ENCODE measurements at places on chromosomes 1 and 21. TPM values are rescaled to one million over a fixed set of nuclear protein-coding genes. Genes with fewer than 3 reads are reported as not detected.
A peak's percentile ranks its signal among the peaks of the same experiment; 100 is the strongest.

DNA sequence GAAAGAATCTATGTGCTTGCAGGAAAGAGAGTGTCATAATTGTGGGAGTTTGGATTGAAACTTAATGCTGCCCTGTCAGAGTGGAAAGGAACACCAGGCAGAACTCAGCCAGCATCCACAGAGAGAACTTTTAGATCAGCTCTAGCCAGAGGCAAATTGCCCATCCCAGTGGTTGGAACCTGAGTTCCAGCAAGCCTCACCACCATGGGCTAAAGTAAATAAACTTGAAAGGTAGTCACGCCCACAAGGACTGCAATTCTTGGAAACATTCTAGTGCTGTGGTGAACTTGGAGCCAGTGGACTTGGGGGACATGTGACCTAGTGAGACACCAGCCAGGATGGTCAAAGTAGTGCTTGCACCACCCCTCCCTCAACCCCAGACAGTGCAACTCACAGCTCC, 571.6 kb downstream of the LRRIQ3 start:
- H3K4me3 ChIP-seq = no peak overlapping the region
- no peak overlapping the region for H3K27ac ChIP-seq
- no peaks in the 10 kb centered on the region for H3K36me3 ChIP-seq
- DNase-seq = no peak
- no peaks in the 10 kb centered on the region for H3K27me3 ChIP-seq

DNA sequence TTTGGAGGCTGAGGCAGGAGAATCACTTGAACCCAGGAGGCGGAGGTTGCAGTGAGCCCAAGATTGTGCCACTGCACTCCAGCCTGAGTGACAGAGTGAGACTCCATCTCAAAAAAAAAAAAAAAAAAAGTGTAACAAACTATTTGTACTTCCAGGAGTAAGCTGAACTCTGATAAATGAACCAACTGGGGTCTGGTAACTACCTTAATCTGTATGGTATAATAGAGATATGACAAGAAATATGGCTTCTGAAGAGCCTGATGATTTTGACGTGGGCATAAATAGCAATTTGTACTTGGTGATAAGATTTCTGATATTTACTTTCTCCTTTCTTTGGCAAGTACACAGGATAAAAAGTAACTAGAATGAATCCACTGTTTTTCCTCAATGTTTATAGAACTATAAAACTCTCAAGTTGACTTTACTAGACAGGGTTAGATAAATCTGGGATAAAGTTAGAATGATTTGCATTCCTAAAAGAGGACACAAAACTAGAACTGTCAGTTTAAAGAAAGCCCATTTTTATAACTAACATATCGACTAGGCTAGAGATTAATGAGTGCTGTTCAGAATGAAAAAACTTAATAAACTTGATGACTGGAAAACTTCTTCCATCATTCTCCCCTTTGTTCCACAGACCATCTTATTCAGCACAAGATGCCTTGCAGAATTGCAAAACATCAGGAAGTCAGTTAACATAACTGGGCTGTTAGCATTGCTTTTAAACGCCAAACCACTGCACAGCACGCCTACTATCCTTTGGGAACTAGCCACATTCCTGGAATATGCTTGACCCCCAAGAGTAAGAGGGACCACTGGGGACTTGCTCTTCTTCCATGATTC, 51.5 kb upstream of the EDARADD start:
- no peaks in the 10 kb centered on the region for H3K36me3 ChIP-seq
- H3K4me1 ChIP-seq = no peaks in the 10 kb centered on the region
- H3K4me3 ChIP-seq = no peak overlapping the region
- DNase-seq = no peak

GRCh38 chr1:212593821-212594251, 14.7 kb upstream of the ATF3 start:
- peaks cover 2% of the 10 kb centered on the region for H3K36me3 ChIP-seq
- H3K4me3 ChIP-seq = no peak overlapping the region
- no peak for DNase-seq
- H3K4me1 ChIP-seq = peaks cover 30% of the 10 kb centered on the region
- H3K27ac ChIP-seq = no peak overlapping the region
- H3K27me3 ChIP-seq = peaks cover 24% of the 10 kb centered on the region

DNA sequence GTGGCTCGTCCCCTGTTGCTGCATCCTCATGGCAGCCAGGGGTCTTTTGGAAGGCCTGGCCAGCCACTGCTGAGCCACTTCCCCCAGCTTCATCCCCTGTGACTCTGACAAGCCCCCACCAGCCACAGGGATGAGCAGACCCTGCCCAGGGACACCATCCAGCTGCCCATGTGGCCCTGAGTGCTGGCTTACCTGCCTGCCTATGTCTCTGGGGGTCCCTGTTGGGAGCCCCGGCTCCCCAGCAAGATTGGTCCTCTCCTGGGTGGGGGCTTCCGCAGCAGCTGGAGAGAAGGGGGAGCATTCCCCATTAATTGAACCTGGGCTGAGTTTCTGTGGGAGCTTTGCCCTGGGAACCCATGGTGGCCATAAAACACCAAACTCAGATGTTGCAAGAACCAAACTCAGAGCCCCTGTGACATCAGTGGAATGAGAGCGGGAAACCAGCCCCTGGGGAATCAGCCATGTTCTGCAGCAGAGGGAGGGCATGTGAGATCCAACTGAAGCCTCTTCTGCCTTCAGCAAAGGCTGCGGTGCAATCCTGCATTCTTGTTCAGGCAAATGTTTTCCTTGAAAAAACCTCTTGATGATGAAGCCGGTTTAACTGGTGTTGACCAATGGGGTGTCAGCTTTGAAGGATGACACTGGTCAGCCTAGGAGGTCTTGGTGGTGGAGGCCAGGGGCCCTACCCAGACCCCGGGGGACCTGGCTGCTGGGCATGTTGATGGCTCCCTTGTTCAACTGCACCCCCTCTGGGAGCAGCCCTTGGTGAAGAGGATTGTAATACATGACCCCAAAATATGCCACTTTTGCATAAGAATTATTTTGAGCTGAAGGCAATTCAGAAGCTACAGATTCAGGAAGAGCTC, 28.3 kb upstream of the COL18A1 start:
- no peaks in the 10 kb centered on the region for H3K4me1 ChIP-seq
- H3K36me3 ChIP-seq = no peaks in the 10 kb centered on the region
- H3K27me3 ChIP-seq = peaks cover 12% of the 10 kb centered on the region
- no peak overlapping the region for H3K4me3 ChIP-seq

- H3K4me3 ChIP-seq = no peak overlapping the region
- DNase-seq = no peak
- H3K4me1 ChIP-seq = peaks cover 5% of the 10 kb centered on the region
- no peaks in the 10 kb centered on the region for H3K27me3 ChIP-seq
- no peaks in the 10 kb centered on the region for H3K36me3 ChIP-seq
Measured at GRCh38 chr1:234562334-234562733, 47.6 kb downstream of the IRF2BP2 start.

DNA sequence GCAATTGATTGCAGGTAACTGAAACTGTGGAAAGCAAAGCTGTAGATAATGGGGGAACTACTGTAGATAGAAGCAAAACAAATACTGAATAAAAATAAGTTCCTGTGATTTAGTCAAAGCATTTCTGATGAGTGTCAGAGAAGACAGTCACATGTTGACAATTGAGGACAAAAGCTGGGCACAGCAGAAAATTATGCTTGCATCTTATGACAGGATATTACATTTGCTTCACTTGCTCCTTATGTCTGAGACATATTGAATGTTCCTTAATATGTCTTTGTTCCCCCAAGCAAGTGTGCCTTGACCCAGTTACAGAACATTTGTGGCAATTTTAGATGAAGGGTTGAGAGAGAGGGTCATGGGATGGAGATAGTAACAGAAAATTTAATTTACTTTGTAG, 526.0 kb upstream of the B3GALT2 start:
- no peak overlapping the region for H3K27ac ChIP-seq
- H3K4me1 ChIP-seq = peaks cover 7% of the 10 kb centered on the region
- no peak for DNase-seq
- no peak overlapping the region for H3K4me3 ChIP-seq

GRCh38 chr1:152112101-152112884, 3.0 kb downstream of the TCHH start:
- H3K27me3 ChIP-seq = peaks cover 18% of the 10 kb centered on the region
- H3K4me3 ChIP-seq = no peak overlapping the region
- peaks cover 3% of the 10 kb centered on the region for H3K36me3 ChIP-seq
- no peaks in the 10 kb centered on the region for H3K4me1 ChIP-seq

DNA sequence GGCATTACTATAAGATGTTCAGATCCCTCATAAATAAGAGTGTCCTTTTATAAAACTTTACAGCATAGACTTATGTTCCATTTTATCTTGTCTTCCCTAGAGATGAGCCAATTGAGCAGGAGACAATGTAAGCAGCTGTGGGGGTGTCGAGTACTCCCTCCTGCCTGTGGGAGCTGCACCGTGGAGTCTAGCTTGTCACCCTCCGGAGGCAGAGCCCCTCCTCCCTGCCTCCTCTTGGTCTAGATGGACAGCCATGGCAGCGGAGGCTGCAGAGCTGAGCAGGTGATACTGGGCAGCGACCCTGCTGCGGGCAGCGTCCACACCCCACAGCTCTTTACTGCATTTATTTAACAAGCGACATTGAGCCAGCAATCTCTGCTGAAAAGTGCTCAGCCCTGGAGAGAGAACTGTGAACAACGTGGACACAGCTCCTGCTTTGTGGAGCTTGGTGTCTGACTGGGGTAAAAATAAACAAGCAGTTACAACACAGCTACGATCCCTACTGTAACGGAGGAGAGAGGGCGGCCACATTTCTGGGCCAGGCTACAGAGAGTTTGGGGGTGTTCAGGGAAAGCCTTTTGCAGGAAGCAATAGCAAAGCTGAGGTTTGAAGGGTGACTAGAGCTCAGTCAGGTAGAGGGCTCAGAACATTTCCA, 12.8 kb upstream of the KIF21B start:
- no peak overlapping the region for H3K27ac ChIP-seq
- no peaks in the 10 kb centered on the region for H3K27me3 ChIP-seq
- no peaks in the 10 kb centered on the region for H3K36me3 ChIP-seq
- DNase-seq = no peak

DNA sequence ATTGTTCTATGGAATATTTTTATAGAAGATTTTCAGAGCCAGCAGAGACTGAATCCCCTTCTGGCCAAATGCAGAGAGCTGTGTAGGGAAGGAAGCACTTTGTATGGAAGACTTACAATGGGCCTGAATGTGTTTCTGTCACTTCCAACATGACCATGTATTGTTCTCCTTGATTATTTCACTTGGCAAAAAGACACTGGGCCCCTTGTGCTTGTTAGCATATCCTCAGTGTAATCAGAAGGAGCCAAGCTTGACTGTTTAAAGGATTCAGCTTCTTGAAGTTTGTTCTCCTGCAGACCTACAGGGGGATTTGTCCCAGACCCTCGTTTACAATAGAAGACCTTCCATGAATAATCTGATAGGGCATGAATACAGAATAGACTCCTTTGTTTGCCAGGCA, 48.1 kb upstream of the UBE2U start:
- peaks cover 6% of the 10 kb centered on the region for H3K27me3 ChIP-seq
- no peaks in the 10 kb centered on the region for H3K36me3 ChIP-seq
- no peak overlapping the region for H3K4me3 ChIP-seq
- H3K27ac ChIP-seq = no peak overlapping the region

GRCh38 chr21:25967181-25967900, 203.2 kb downstream of the APP start:
- no peak overlapping the region for H3K4me3 ChIP-seq
- H3K36me3 ChIP-seq = peaks cover 20% of the 10 kb centered on the region
- DNase-seq = no peak
- peak overlapping the region; percentile 87 for H3K27ac ChIP-seq

DNA sequence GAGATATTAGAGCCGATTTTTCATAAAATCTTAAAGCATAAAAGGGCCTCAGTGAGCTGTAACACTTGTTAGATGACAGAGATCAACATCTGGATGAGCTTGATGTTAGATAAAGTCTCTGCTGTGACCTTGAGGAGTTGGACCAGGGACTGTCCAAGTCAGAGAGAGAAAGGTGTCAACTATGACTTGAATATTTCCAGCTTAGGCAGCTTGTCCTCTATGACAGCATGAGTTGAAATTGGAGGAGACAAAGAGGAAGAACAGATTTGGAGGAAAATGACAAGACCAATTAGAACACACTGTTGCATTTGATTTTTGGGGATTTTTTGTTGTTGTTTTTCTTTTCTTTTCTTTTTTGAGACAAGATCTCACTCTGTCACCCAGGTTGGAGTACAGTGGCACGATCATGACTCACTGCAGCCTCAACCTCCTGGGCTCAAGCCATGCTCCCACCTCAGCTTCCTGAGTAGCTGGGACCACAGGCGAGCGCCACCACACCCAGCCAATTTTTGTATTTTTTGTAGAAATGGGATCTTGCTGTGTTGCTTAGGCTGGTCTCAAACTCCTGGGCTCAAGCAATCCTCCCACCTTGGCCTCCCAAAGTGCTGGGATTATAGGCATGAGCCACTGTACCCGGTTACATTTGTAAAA, 35.3 kb upstream of the CLIC4 start:
- peak; percentile 36 for DNase-seq
- peak overlapping the region; percentile 85 for H3K27ac ChIP-seq
- no peaks in the 10 kb centered on the region for H3K36me3 ChIP-seq
- H3K27me3 ChIP-seq = no peaks in the 10 kb centered on the region

GRCh38 chr1:152697701-152698600, at the start of gene LCE2A:
Gene LCE2A, plus strand, starts transcription at chr1:152698345. Its CDS starts 557 bp downstream, at chr1:152698902.
- H3K36me3 ChIP-seq = no peaks in the 10 kb centered on the region
- peaks cover 14% of the 10 kb centered on the region for H3K27me3 ChIP-seq
- DNase-seq = no peak
- no peak within 1 kb of the TSS for H3K4me3 ChIP-seq
- H3K27ac ChIP-seq = no peak within 1 kb of the TSS

DNA sequence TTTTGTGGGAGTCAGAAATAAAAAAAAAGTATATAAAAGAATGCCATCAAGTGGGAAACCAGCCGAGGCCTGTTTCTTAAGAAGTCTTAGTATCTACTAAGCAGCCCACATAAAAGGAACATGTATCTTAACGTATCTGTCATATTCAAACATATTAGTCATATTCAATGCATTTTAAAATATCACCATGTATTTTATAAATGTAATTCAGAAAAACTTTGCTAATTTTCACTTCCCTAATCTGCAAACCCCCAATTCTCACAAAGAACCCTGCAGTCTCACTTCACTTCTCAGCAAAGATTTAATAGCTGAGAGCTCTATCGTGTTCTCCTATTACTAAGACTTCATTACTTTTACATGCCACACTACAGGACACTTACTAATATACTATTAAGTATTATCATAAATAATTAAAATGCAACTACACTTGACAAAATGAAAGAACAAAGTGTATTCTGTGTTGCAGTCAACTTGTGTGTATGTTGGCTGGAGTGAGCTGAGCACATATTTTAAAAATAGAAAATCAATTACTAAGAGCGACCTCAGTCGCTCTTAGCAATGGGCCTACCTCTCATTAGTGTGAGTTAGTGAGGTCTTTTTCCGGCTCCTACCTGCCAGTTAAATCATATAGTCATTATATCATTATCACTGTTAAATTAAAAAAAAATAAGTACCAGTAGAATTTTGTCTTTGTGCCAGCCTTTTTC, 484.3 kb downstream of the LMO4 start:
- no peak overlapping the region for H3K27ac ChIP-seq
- H3K4me1 ChIP-seq = no peaks in the 10 kb centered on the region
- no peaks in the 10 kb centered on the region for H3K27me3 ChIP-seq
- no peak overlapping the region for H3K4me3 ChIP-seq

Gene PLEKHA6
- total RNA-seq = not detected

Gene WDR64
- 0.22 TPM for total RNA-seq

Gene S1PR1
- 209 TPM for total RNA-seq

Gene GNG12
- total RNA-seq = not detected

Gene SPATA45
- 0.45 TPM for total RNA-seq

Gene RAB7B
- total RNA-seq = not detected

Gene LGR6
- not detected for total RNA-seq

Gene KCNJ9
- total RNA-seq = not detected

Gene ARID1A
- 120 TPM for total RNA-seq
